ENCODE measurements at places on chromosomes 4 and X.

- no peak for DNase-seq
Measured at GRCh38 chr4:42953321-42953720, 60.8 kb downstream of the GRXCR1 start.

- DNase-seq, result no peak
Measured at GRCh38 chrX:39645178-39645895, 452.4 kb downstream of the BCOR start.

- DNase-seq, result no peak
Measured at GRCh38 chr4:55979562-55979961, 30.8 kb downstream of the CEP135 start.

DNA sequence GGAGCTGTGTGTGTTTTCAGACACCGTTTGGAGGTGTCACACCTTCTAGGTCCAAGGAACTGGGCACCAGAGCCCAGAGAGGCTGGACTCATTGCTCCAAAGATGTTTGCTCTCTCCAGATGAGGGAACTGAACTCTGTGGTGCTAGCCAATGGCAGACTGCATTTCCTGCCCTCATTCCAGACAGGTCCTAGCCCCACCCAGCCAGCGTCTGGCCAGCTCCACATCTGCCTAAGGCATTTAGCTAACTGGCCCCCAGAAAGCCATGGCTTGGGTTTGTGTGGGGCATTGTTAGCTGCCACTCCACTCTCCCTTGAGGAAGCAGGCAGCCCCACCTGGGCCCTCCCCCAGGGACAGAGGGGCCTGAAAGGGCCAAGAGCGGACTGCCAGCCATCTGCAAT is 11.4 kb downstream of the FGD1 start:
- no peak for DNase-seq

DNA sequence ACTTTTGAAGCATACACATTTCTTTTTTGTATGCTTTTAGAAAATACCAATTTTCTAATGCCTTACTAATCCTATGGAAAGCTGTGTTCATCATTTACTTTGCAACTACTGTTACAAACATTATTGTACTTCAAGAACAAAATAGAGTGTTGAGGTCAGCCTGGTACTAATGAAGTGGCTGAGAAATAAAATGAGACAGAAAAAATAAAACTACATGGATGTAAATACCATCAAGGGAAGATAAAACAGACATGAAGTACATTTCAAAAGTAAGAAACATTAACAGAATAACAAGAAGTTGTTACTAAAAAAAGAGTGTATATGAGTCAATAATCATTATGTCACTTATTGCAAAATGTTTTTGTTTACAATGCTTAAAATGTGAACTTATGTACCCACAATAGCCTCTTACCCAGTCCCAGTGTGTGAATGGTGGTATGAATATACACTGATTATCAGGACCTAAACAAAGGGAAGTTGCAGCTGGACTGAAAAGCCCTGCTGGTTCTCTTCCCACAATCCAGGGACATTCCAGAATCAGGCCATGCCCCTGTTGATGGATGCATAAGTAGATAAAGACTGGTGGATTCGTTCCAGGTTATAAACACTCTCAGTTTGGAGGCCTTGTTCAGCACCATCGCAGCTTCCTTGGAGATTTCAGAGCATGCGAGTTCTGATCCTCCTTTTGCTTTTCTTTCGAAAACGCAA is 2.4 kb upstream of the CSN3 start:
- DNase-seq, result no peak

DNA sequence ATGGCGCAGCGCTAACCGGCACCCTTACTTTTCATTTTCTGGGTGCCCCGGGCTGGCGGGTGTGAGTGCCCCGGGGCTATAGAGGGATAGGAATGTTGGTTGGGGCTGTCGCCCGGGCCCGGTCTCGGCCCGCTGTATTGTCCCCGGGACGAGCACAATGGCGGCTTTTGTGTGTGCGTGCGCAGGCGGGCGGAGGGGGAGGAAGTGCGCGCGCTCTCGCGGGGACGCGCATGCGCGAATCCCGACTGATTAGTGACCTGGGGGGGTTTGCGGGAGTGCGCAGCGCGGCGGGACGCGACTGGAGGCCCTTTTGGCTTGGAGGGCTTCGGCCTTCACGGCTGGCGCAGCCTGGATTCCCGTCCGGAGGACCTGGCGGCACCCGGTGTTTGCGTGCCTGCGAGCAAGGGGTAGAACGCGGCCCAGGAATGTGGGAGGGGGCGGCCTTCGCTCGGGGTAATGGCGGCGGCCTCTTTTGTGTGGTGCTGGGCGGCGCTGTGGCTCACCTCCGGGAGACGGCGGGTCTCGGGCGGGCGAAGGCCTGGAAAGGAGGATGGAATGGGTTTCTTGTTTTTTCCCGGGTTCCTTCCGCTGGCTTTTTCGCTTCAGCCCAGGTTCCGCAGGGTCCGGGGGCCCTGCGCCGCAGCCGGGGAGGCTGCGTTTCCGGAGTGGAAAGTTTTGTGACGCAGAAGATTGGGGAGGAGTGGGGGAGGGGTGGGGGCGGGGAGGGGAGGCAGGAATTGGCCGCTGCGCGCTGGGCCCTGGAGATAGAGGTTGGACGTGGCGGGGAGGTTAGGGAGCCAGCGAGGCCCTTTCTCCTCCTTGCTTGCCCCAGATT is 618 bp downstream of the DDX3X start:
- DNase-seq, result peak; percentile 57

DNA sequence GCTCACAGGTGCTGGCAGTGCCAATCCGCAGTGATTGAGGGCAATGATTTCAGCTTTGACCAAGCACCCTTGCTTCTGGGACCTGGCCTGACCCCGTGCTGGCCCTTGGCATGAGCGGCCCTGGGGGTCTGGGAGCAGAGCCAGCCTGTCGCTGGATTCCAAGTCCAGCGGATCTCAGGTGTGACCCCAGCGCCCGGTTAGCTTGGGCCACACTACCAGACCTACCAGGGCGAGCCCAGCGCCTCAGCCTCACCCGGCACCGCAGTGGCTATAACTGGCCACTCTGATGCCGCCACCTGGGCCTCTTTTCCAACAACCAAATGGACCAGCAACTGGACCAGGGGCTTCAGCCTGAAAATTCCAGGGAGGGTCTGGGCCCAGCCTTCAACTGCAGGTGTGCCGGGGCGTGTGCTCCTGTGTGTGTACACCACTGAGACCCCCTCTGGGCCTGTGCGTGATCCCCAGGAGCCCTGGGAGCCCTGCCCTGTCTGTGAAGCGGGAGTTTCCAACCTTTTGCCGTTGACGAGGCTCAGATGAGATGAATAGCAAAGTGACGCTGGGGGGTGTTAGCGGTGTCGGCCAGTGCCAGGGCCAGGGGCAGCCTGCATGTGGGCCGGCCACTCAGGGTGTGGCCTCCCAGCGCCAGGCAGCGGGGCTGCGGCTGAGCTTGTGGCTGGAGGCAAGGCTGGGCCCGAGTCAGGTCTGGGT is 658 bp downstream of the SH3TC1 start:
- no peak for DNase-seq
